ENCODE measurements at places on chromosomes 4 and X.

- DNase-seq = peak; percentile 1
Measured at GRCh38 chr4:142719854-142720541, 126.1 kb downstream of the INPP4B start.

- DNase-seq = no peak
Measured at GRCh38 chrX:71953391-71953790, 42.7 kb downstream of the NHSL2 start.

DNA sequence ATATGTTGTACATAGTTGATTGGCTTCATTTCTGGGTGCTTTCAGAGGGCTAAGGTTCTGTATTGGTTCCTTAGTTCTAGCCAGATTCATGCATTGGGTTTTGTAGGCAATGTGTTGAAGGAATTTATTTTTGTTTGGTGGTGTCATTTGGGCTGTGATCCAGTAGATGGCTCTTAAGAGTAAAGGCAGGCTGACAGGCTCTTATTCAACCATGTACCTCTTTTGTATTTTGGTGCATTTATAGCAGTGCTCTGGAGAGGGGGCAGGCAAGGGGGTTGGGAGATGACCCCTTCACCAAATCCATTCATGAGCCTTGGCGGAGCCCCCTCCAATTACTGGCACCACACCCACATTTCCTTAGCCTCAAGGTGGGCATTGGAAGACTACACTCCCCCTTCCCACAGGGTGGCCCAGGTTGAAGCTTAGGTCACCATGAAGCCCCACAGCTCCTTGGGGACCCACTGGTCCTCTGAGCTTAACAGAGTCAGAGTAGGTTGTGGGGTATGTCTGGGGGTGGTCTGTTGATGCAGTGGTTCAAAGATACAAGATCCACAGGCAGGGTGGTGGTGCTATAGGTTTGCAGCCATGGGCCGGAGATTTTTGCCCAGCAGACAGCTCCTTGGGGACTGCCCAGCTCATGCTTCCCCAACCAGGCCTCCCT, 143.0 kb upstream of the GNPDA2 start:
- DNase-seq = peak; percentile 7

- no peak for DNase-seq
Measured at GRCh38 chrX:133681897-133682296, 266.6 kb upstream of the GPC4 start.

- no peak for DNase-seq
Measured at GRCh38 chr4:89509708-89510281, 202.2 kb upstream of the GPRIN3 start.

DNA sequence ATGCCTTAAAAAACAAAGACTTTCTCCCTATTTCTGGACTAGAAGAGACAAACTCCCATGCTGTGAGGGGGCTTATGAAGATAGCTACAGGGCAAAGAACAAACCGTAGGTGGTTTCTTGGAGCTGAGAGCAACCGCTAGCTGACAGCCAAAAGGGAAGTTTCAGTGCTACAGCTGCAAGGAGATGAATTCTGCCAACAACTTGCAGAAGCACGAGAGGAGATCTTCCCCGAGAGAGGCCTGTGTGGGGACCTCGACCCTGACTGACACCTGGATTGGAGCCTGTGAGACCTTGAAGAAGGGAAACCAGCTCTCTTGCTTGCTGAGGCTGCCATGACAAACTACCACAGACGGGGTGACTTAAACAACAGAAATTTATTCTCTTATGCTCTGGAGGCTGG, 183.8 kb upstream of the VCX3A start:
- no peak for DNase-seq

DNA sequence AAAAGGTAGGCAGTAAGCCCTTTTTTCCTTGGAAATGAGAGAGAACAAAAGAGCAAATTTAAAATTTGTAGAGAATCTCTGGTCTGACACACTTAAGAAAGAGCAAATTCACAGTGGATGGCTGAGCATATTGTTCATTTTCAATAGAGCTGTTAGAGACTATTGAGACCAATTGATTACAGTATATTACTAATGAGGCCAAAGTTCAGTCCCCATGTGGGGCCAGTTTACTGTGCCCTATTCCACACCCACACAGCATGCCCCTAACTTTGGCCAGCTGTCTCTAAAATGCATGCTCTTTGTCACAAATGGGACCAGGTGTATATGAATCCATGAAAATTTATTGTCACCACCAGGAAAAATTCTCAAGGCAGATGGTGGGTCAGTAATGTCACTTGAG, 470.5 kb downstream of the PCDH7 start:
- no peak for DNase-seq

GRCh38 chrX:31523884-31524536, 452.2 kb upstream of the FTHL17 start:
- DNase-seq = no peak
